ENCODE measurements at places on chromosomes 13 and 19.

GRCh38 chr13:54709546-54709945, 1680.9 kb downstream of the OLFM4 start:
- no peak for DNase-seq

DNA sequence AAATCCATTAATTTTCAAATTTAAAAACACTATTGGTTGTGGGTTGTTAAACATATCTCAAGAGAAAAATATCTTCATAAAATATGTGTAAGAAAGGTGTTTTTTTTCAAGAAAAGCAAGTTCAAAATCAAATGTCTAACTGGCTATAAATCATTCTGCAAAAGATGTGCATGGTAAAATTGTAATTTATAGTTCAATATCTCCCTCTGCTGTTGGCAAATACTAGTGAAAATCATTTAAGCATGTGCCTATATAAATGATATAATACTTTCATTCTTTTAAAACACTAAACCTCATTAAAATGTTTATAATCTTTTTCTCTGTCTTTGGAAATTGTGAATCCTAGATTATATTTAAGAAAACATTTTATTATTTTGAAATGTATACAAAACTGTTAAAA, 17.2 kb upstream of the SLITRK6 start:
- DNase-seq = no peak

DNA sequence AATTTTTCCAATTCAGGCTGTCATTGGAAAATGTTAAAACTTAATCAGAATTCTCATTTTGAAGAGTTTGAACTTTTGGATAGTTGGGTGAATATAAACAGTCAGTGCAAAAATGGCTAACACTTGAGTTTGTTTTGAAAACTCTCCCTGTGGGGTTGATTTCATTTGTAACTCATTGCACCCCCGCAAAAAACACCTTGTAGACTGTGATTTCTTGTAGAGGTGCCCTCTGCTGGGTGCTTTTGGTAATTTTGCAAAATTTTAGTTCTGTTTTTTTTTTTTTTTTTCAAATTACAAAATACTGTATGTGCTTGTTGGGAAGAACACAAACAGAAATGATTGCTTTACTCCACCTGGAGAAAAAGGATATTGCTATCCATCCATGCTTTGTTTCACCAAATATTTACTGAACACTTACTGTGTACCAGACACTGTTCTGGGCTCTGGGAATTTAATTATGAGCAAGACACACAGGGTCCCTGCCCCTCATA, 28.2 kb upstream of the GPI start:
- peak; percentile 31 for DNase-seq

DNA sequence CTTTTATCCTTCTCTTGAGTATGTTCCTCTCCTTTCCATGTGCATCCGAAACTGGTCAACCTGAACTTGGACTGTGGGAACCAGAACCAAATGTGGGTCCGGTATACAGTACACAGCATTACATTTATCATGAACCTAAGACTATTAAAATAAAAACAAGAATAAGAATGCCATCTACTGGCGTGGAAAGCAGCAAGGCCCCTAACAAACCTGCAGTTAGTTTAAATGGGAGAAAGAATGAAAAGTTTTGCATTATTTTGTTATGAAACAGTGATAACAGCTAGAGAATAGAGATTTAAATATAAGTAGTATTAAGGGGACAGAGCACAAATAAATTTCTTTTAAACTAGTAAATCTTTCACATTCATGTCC, 159.5 kb downstream of the RBM26 start:
- no peak for DNase-seq

- no peak for DNase-seq
These were observed 38.1 kb upstream of the POSTN start for GRCh38 chr13:37636701-37637100.

DNA sequence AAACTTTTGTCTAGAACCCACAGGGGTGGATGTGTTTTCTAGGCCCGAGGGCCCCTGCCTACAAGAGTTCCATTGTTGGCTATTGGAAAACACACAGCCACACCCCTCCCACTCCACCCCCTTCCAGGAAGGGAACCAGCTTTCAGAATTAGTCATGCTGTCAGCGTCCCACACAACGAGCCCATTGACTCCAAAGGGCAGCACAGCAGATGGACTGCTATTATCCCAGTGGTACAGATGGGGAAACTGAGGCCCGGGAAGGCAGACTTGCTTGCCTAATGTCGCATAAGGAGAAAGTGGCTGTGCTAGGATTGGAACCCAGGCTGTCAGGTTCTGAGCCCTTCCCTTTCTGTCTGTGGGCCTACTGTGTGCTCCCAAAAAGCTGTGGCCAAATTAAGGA, 8.1 kb upstream of the FXYD3 start:
- DNase-seq = no peak

DNA sequence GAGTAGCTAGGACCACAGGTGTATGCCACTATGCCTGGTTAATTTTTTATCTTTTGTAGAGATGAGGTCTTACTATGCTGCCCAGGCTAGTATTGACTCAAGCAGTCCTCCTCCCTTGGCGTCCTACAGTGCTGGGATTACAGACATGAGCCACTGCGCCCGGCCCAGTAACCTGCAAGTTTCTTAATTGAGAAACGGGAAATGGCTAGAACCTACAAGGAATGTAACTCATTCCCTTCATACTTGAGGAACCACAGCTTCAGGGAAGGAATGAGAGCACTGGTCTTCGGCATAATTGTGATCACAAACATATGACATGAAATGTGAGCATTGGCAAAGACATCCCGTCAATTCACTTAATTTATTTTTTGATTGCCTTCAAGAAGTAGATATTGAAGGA, 157.0 kb downstream of the KLF5 start:
- peak; percentile 95 for DNase-seq

DNA sequence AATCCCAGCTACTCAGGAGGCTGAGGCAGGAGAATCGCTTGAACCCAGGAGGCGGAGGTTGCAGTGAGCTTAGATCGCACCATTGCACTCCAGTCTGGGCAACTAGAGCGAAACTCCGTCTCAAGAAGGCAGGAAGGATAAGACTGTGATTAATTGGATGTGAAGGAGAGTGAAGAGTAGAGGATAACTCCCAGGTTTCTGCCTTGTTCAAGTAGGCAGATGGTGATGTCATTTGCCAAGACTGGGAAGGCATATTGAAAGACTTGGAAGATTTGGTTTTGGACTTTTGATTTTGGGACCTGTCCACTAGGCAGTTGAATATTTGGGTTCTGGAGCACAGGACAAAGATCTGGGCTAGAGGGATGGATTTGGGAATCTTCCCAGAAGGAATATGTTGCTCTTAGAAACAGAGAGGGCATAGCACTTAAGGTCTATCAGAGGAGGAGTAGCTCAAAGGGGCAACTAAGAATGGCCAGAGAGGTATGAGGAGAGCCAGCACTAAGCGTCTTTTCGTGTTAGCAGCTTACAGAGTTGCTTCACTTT, 20.0 kb downstream of the GARRE1 start:
- peak; percentile 28 for DNase-seq

DNA sequence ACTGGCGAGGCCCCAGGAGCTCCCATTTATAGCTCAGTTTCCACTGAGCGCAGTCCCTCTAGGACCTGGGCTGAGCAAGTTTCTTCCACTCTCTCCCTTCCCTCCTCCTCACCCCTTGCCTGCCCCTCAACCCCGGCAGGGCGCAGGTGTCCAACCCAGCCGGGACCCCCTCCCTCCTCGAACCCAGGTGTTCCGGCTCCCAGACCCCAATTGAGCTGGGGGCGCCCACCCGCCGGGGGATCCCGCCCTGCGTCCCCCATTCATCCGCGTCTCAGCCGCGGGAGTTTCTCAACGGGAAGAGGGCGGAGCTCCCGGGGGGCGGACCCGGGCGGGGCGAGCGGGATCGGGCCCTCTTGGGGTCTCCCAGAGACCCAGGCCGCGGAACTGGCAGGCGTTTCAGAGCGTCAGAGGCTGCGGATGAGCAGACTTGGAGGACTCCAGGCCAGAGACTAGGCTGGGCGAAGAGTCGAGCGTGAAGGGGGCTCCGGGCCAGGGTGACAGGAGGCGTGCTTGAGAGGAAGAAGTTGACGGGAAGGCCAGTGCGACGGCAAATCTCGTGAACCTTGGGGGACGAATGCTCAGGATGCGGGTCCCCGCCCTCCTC, at the start of gene KIRREL2:
TSS of gene KIRREL2 (plus strand) at position 366 of the 604 bp plus-strand sequence. CDS start at position 575, 209 bp downstream.
- no peak for DNase-seq

- no peak for DNase-seq
These were observed 23.8 kb downstream of the SPATA13 start for GRCh38 chr13:24184265-24184841.

- no peak for DNase-seq
These were observed 39.0 kb downstream of the C1QTNF9 start for GRCh38 chr13:24348385-24348784.

- DNase-seq = peak; percentile 88
These were observed 322.7 kb downstream of the SUCLA2 start for GRCh38 chr13:47678201-47678968.

- DNase-seq = no peak
These were observed 647 bp upstream of the KLF12 start for GRCh38 chr13:74134777-74135325.

DNA sequence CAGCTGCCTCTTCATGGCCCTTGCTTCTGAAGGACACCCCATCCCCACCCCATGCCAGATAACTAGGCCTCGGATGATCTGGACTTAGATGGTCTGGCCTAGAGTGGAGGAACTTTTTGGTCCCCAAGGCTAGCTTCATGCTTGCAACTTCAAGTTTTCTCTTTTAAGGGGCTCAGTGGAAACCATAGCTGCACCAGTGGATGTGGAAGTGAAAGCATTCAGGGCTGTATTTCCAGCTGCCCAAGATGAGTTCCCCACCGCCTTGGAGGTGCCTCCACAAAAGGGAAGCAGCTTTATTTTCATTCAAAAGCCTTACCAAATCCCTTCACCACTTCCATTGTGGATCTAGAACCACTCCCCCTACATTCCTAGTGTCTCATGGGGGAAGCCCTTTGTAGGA, 17.6 kb upstream of the GSX1 start:
- no peak for DNase-seq

GRCh38 chr19:29093553-29093908, 119.4 kb downstream of the UQCRFS1 start:
- no peak for DNase-seq

DNA sequence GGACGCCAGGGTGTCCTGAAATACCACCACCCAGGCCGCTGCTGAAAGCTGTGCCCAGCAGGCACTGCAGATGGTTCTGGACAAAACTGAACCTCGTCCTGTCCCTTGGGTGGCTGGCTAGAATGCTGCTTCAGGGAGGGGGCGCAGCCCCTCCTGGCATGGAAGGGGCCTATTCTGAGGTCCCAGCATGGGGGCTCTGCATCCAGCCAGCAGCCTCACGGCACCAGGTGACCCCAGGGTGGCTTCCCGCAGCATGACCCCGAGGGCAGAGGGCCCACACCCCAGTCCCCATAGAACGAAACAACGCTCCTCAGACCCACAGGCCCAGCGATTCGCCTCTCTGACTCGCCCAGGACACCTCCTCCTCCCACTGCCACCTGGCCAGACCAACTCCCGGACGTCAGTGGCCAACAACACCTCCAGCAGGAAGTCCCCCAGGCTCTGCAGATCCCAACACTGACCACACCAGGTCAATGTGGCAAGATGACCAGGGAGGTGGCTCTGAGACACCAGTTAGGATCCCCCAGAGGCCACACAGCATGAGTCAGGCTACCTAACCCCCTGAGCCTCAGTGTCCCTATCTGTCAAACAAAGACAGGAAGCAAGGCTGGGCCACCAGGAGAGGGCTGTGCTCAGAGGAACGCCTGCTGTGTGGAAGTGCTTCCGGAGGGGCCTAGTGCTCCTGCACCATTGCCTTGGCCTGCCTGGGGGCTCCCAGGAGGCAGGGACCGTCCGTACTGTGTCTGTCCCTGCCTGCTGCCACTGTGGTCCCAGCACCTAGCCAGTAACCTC, 6.1 kb downstream of the MKNK2 start:
- DNase-seq = no peak

- DNase-seq = no peak
These were observed at the start of gene PCDH9 for GRCh38 chr13:67229481-67230403. Gene PCDH9, minus strand, starts transcription at chr13:67230336. Its CDS starts 1,896 bp downstream, at chr13:67228440.

- DNase-seq = no peak
These were observed 27.3 kb downstream of the PIP5K1C start for GRCh38 chr19:3672993-3673392.

GRCh38 chr19:39342647-39343305, 555 bp downstream of the SAMD4B start:
- no peak for DNase-seq

DNA sequence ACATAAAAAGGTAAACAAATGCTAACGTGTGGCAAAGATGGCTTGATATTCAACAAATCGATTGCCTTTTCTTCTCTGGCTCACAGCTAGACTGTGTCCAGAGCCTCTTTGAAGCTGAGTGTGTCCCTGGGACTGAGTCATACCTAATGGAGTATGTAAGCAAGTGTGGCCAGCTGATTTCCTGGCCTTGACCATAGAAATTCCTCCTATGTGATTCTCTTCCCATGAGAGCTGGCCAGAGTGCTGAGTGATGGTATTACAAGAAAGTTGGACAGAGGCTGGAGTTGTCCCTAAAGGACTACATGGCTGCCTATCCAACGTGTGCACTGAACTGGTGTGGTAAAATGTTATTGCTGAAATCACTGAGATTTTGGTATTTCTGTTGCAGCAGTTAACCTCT, 320.1 kb upstream of the SLC10A2 start:
- DNase-seq = peak; percentile 65

- DNase-seq = no peak
These were observed 18.8 kb upstream of the GTF2F2 start for GRCh38 chr13:45101327-45102018.

DNA sequence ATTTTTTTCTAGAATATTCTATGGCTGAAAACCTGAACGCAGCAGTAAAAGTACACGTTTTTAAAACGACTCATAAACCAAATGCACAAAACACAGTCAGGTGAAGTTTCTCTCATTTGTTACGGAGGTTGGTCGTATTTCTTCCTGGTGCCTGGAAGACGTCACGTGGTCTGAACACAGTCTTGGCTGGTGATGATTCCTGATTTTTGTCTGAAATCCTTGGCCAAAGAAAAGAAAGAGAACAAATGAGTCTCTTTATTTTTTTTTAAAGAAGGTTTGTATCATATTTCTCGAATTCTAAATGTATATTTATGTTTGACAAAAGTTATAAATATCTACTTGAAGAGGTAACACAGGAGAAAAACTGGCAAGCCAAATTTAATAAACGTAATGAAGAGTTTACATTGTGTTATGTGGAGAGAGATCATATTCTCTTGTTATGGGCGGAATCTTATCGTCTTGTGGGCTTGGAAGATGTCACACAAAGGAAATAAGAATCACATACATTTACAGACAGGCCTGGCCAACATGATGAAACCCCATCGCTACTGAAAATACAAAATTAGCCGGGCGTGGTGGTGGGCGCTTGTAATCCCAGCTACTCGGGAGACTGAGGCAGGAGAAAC, 10.0 kb upstream of the PNMA8A start:
- peak; percentile 56 for DNase-seq

GRCh38 chr13:72072261-72072660, 205.3 kb upstream of the DACH1 start:
- DNase-seq = no peak

DNA sequence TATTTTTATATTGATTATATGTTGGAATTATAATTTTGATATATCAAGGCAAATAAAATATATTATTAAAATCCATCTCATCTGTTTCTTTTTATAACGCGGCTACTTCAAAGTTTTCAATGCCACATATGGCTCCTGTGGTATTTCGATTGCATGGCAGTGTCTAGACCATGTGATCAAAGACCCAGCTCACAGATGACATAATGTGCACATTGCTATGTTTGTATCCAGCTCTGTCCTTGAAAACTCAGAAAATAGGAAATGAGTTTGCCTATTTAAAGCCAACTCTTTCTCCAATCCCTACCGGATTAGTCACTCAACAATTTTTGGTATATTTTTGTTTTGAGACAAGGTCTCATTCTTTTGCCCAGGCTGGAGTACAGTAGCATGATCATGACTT, 26.2 kb downstream of the TMTC4 start:
- DNase-seq = peak; percentile 21
